ENCODE measurements at places on chromosomes 7 and 10.

- DNase-seq = no peak
Observed at GRCh38 chr7:7772397-7772821, 54.0 kb upstream of the RPA3 start.

DNA sequence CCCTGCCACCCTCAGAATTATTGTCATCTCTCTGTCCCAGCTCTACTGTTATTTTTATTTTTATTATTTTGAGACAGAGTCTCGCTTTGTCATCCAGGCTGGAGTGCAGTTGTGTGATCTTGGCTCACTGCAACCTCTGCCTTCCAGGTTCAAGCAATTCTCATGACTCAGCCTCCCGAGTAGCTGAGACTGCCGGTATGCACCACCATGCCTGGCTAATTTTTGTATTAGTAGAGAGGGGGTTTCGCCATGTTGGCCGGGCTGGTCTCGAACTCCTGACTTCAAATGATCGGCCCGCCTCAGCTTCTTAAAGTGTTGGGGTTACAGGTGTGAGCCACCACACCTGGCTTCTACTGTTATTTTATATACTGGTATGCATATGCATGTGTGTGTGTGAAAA is 11.0 kb downstream of the CALHM2 start:
- DNase-seq = no peak

DNA sequence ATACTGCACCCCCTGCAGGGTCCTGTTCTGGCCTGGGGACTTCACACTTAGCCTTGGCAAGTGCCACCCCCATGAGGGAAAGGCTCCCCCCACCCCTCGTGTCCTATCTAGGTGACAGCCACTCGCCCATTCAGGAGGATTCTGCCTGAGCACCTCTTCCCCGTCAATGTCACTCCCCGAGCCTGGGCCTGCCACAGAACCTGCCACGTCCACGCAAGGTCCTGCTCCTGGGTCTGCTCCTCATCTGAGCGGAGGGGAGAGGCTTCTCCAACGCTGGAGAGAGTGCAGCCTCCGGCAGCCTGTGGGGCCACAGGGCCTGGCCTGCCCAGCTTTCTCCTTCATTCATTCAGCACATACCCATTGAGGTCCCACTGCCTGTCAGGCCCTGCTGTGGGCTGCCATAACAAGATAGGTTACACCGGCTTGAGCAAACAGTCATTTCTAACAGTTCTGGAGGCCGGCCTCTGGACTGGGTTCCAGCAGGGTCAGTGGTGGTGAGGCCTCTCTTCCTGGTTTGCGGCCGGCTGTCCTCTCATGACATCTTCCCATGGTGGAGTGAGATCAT is 92.0 kb upstream of the RET start:
- no peak for DNase-seq

GRCh38 chr10:6061056-6061455 is 1.1 kb downstream of the IL2RA start:
- no peak for DNase-seq

DNA sequence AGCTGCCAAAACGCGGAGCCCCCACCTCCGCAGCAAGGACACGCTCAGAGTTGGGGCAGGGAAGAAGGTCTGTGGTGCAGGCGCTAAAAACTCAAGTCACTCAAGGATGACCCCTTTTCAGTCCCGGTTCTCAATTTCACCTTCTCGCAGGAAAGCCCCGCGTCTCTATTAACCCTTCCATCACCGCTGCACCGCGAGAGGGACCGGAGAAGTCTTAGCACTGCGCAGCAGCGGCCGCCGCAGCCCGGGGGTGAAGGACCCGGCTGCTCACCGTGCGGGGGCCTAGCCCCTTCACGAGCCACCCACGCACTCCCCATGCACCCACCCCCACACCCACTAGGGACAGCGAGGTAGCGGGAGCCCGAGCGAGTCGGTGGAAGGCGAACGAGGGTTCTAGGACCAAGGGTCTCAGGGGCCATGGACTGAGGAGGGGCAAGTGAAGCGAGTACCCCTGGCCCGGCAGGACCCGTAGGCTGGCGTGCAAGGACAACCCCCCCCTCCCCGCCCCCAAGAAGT is 162.9 kb downstream of the SH3PXD2A start:
- no peak for DNase-seq

- no peak for DNase-seq
Observed at GRCh38 chr10:79021331-79021907, 47.3 kb upstream of the ZMIZ1 start.

Data from activated CD4-positive, alpha-beta T cell treated with anti-CD3 and anti-CD28 coated beads, Interleukin-2, amount 50 U/mL, for 4 hours (primary cell).